Breast epithelium (tissue), 4 donors: ENCODE measurements at places on chromosomes 4 and X.

GRCh38 chrX:103554687-103555424, 30.5 kb upstream of the TCEAL4 start:
- no peak for DNase-seq

- no peak for DNase-seq
Observed at GRCh38 chrX:103817502-103817901, 14.6 kb downstream of the RAB9B start.

DNA sequence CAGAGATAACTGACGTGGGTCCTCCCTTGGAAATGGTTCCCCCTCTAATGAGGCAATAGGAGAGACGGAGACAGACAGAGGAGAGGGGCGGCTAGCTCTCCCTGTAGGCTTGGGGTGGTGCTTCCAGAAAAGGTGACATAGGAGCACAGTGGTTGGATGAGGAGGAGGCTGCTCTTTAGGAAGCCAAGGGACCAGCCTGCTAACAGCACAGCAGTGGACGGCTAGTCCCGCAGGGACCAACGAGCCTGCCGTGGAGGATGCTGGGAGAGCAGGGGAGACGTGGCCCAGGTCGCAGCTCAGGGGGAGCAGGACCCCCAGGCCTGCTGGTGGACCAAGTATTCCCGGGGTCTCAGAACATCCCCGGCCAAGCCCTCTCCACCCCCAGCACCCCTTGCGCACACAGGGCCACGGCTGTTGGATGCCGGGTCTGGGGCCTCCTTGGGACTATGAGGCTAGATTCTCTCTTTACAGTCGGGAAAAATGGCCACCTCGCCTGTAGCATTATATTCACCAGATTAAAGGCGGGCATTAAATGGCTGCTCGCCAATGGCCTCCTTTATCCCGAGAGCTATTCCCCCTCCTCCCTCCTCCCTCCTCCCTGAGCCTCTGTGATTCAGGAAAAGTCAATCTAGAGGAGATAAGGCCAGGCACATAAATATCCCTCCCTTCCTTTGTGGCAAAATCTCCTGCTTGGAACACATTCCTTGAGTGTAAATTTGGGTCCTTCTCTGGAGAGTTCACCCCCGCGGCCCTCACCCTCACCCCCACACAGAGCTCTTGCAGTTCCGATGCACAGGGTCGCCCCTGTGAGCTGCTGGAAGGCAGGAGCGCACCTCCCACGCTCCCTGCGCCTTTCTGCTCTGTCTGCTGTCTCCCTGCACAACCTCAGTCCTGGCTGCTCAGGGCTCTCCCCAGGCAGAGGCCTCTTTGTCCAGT, 30.5 kb upstream of the NSG1 start:
- DNase-seq: no peak

DNA sequence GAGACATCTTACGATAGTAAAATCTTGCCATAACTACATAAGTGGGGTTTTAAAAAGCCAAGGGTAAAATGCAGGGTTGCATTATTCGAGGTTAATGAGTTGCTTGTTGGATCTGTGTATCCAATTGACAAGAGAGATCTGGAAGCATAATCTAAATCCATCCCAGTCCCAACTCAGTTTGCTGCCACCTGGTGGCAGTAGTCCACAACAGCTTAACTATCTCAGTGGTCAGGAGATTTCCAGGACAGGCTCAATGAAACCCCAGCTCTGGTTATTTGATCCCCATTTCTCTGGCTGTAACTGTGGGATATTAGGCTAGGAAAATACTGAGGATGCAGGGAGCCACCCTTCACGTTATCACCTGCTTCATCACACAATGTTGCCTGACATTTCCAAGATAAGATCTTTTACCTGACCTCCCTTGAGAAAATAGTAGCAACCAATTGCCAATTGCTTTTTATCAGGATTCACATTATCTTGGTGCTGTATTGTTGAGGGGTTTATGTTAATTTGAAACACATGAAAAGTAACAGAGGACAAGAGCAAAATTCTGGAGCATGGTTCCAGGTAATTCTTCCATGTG, 88.2 kb upstream of the TNIP3 start:
- DNase-seq: peak; percentile 47

DNA sequence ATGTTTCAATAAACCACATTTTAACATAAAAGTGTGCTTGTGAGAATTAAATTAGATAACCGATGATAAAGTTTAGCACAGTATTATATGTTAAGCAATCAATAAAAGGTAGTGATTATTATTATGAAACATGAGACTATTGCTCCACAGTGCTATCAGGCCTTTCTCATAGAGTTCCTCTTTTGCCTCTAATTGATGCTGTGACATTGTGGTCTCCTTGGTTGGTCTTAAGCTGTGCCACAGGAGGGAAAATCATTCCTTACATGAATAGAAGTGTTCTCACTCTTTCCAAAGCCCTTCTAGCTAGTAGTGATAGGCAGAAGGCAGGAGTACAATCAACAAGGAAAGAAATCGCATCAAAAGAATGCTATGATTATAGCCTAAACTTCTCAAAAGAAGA, 9.2 kb upstream of the PDHA2 start:
- no peak for DNase-seq

GRCh38 chrX:153496590-153496959, 1.8 kb downstream of the BGN start:
- no peak for DNase-seq

- DNase-seq: no peak
Observed at GRCh38 chr4:185016101-185016940, 2.0 kb upstream of the HELT start.

DNA sequence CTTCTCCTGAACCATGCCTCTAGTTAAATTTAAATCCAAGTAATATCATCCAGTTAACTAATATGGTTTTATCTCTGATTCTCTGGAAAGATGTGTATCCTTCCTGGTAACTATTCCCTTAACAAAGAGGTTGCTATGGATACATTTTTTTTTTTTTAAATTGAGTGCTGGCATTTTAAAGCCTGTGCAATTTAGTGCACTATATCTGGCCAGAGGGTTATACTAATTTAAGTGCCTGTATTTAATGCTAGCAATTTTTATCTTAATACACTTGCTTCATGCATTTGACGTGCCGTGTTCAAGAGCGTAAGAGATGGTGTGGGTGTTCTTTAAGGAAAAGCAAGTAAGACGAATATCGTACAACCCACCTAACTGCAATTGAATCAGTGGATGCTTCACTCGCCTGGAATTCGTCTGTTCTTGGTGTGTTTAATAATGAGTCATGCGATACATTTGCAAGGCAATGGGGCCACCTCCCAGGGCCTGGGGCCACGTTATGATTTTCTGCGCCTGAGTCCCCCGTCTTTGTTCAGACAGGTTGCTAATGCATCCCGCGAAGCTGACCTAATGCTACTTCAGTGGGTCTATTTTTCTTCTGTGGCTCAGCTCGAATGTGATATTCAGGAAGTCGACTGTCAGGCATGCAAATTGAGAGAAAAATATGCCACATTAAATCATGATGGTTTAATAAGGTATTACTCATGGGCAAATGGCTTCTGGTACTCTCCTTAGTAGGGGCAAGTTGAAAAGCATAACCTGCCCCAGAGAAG, 14.2 kb upstream of the MID1 start:
- DNase-seq: no peak

GRCh38 chrX:25156323-25156722, 140.6 kb upstream of the ARX start:
- DNase-seq: no peak

GRCh38 chrX:149762696-149763614, 10.9 kb upstream of the HSFX1 start:
- DNase-seq: no peak

DNA sequence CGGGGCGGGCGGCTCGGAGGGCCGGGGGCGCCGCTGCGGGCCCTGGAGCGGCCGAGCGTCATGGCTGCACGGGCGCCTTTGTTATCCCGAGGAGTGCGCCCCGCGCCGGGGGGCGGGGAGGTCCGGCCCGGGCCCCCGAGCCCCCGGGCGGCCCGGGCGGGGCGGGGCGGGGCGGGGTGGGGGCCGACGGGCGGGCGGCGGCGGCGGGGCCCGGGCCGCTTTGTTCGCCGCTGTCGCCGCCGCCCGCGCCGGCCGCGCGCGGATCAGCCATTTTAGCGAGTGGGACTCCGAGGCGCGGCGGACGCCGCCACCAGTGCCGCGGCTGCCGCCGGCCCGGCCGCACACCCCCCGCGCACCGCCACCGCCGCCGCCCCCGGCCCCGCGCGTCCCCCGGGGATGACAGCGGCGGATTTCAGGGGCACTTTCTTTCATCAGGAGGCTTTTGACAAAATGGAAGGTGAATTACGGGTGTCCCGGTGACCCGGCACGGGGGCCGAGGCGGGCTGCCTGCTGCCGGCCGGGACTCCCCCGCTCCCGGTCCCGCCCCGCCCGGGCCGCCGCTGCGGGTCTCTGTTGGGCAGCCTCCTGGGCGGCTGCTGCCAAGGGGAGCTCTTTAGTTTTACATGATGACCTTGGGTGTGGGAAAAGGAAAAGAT, 1.2 kb downstream of the HMGB3 start:
- no peak for DNase-seq

- no peak for DNase-seq
Observed at GRCh38 chrX:17038277-17038676, 91.8 kb downstream of the REPS2 start.

- DNase-seq: no peak
Observed at GRCh38 chr4:53012738-53013137, 150.6 kb downstream of the RASL11B start.

- DNase-seq: no peak
Observed at GRCh38 chr4:81359207-81359606, 112.5 kb downstream of the RASGEF1B start.

DNA sequence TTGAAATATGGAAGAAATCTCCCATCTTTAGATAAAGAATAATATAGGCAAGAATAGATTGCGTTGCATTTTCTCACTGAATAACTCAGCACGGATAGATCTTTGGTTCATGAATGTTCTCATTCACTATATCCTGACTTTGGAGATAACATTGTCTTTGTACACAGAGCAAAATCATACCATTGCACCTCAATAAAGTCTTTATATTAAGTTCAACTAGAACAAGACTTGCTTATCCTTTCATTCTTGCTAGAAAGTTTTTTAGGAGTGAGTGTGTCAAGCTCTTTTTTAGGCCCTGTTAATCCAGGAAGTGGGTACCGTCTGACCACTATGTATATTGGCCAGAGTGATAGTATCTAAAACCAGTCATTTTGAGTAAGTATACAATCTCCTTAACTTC, 658.7 kb downstream of the FSTL5 start:
- no peak for DNase-seq
